ENCODE measurements at places on chromosomes 2 and 18. TPM values are rescaled to one million over a fixed set of nuclear protein-coding genes. Genes with fewer than 3 reads are reported as not detected.

Gene EGR4
- 0.34 TPM for total RNA-seq

Gene KCNG2
- total RNA-seq: not detected

Gene STARD6
- total RNA-seq: not detected

Gene OR6B2
- not detected for total RNA-seq

Gene ABCG8
- total RNA-seq: not detected

Gene INPP5D
- total RNA-seq: 0.51 TPM

Gene ST6GAL2
- 15.6 TPM for total RNA-seq

Gene TCF4
- 2.0 TPM for total RNA-seq

Gene IGFBP5
- total RNA-seq: 0.14 TPM

Gene CREG2
- 10.0 TPM for total RNA-seq

Gene PARD6G
- total RNA-seq: 3.4 TPM

Gene APOB
- not detected for total RNA-seq

Gene CENPA
- 47.2 TPM for total RNA-seq

Gene AGFG1
- 133 TPM for total RNA-seq

Gene ZNF892
- 0.42 TPM for total RNA-seq

Gene BMP10
- total RNA-seq: not detected

Gene ASXL2
- 14.2 TPM for total RNA-seq

Gene ZAP70
- not detected for total RNA-seq

Gene CFAP210
- 0.37 TPM for total RNA-seq

Gene SCN7A
- not detected for total RNA-seq

Gene WDR33
- total RNA-seq: 21.2 TPM

Gene GLI2
- 26.5 TPM for total RNA-seq

All from A549 treated with RU486 at 1 μM for 4 hours (cell line).